Umbilical cord (tissue), 2 donors: ENCODE measurements at places on chromosomes 2 and 18. TPM values are rescaled to one million over a fixed set of nuclear protein-coding genes. Genes with fewer than 3 reads are reported as not detected.

RUFY4 gene
- total RNA-seq = 13.7 TPM

DNAH7 gene
- 4.8 TPM for total RNA-seq

- DNase-seq = no peak
These were observed 256.5 kb downstream of the GBX2 start for GRCh38 chr2:235911633-235912233.

ABCG8 gene
- 0.96 TPM for total RNA-seq
